ENCODE measurements at places on chromosomes 5 and 9.

- no peak for DNase-seq
Observed at GRCh38 chr9:34741628-34742027, 31.7 kb upstream of the CCL21 start.

- DNase-seq = peak; percentile 41
Observed at GRCh38 chr9:135075234-135076142, 12.0 kb upstream of the OLFM1 start.

DNA sequence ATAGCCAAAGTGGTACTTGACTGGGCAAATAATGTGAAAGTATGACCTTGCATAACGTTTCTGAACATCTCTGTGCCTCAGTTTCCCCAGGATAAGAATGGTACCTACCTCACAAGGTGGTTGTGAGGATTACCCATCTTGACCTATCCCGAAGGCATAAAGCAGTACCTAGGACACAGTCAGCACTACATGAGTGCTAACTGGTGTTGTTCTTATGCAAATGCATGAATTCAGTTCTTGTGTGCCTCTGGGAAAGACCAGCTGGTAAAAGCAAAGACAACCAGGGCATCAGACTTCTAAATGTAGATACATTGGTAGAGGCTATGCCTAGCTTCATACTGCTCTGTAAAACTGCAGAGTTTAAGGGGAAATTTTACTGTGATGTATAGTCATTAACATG, 21.8 kb upstream of the TMEM252 start:
- no peak for DNase-seq

DNA sequence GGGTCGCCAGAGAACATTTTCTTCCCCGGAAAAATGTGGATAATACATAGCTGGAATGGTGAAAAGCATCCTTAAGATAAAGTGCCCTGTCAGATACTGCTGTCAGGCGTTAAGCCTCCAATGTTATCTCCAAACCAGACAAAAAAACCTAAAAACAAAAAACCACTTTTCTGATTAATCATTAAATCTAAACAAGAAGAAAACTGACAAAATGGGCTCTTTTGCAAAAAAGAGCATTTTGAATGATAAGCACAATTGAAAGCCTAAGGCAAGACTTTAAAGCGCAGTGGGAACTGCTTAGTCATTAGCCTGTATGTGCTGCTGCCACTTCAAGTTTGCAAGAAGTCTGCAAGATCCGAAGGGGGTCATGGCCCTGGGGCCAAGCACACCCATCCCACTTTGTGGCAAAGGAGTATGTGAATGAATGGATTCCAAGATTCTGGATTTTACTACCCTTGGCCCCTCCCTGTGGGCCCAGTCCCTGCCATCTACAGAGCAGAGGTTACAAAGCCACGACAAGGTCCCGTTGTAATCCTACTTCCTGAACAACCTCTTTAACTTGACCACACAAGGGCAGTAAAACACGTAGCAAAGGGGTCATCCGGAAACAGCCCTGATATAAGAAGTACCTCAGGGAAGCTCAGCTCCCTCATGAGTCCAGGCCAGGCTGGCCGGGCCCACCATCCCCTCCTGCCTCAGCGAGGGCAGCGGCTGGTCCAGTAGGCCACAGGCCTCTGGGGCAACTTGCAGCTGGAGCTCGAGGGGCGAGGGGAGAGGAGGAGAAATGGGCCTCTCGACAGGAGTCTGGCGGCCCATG, 29.7 kb downstream of the SHB start:
- DNase-seq = peak; percentile 30

All from fibroblast of gingiva (primary cell).